B cell (primary cell): ENCODE measurements at places on chromosomes 3 and 15. TPM values are rescaled to one million over a fixed set of nuclear protein-coding genes. Genes with fewer than 3 reads are reported as not detected.
A peak's percentile ranks its signal among the peaks of the same experiment; 100 is the strongest.

DNA sequence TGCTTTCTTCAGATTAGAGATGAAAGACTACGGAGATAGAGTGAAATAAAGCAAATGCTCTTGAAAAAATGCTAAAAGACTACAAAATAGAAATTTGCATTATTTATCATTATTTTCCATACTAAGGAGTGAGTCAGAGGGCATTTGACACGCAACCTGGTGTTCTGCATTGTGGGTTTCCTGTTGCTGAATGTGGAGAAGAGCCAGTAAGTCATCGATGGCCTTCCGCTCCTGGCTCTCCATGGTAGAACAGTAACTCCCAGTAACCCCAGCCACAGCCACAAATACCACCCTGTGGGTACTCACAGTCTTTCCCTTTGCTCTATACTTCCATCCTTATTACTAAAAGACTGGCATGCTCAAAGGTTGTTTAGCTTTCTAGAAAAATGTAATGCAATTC lies 61.5 kb downstream of the CGGBP1 start:
- peaks cover 22% of the 10 kb centered on the region for H3K4me1 ChIP-seq
- DNase-seq, result peak; percentile 12
- no peak overlapping the region for H3K4me3 ChIP-seq
- H3K36me3 ChIP-seq, result no peaks in the 10 kb centered on the region
- peak overlapping the region; percentile 12 for H3K27ac ChIP-seq

GRCh38 chr3:58178528-58179234 lies 32.1 kb downstream of the DNASE1L3 start:
- H3K36me3 ChIP-seq, result no peaks in the 10 kb centered on the region
- peak; percentile 32 for DNase-seq
- no peak overlapping the region for H3K4me3 ChIP-seq
- H3K27ac ChIP-seq, result no peak overlapping the region
- peaks cover 19% of the 10 kb centered on the region for H3K4me1 ChIP-seq

DNA sequence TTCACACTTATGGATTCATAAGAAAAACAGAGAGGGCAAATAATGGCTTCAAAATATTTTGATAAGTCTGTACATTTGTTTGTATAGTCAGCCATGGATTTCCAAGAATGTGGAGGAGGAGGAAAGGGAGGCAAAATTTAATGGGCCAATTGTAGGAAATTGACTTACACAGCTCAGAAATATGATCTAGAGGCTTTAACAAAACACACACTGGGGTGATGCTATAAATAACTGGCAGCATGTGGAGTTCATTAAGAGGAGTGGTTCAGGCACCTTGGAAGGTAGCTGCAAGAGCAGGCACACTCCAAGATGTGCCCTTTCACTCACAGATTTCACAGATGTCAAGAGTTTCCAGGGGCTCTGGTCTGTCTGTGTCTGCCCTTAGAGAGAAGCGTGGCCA lies 193.4 kb upstream of the RASGRP1 start:
- H3K4me1 ChIP-seq, result no peaks in the 10 kb centered on the region
- H3K4me3 ChIP-seq, result no peak overlapping the region
- no peaks in the 10 kb centered on the region for H3K27me3 ChIP-seq
- H3K27ac ChIP-seq, result no peak overlapping the region
- DNase-seq, result no peak

DNA sequence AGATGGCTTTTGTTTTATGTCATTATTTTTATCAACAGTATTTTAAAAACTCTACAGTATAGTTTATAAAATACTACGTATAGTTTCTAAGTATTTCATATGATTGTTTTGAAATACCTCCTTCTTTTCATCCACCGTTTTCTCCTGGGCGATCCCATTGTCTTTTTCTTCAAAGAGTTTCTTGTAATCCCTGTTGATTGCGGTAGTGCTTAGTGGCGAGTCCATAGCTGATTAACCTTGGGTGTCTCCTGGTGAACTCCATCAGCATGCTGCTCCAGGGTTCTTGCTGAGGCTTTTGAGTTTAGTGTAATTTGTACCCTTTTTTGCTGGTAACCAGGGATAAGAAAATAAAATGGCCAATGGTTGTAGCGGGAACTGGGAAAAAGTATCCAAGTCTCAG lies 3.6 kb downstream of the PIAS1 start:
- peaks cover 36% of the 10 kb centered on the region for H3K4me1 ChIP-seq
- H3K36me3 ChIP-seq, result no peaks in the 10 kb centered on the region
- no peak overlapping the region for H3K4me3 ChIP-seq

DNA sequence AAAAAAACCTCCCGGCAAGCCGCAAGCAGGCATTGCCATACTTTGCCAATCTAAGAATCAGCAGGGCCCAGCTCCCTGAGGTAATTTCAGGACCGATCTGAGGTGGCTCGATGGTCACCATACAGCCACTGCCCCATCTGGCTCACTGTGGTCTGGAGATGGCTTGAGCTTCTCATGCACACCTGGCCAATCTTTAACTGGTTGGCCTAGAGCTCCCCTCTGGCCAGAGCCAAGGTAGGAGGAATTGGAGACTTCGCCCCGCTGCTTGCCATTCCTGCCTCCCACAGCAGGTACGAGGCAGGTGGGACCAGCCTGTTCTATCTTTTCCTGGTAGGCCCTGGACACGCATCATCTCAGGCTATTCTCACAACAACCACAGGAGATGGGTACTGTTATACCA lies 10.1 kb downstream of the CYP1A2 start:
- no peak overlapping the region for H3K27ac ChIP-seq
- peaks cover 4% of the 10 kb centered on the region for H3K4me1 ChIP-seq
- H3K36me3 ChIP-seq, result no peaks in the 10 kb centered on the region
- H3K4me3 ChIP-seq, result no peak overlapping the region
- DNase-seq, result no peak
- H3K27me3 ChIP-seq, result no peaks in the 10 kb centered on the region

GRCh38 chr3:131403216-131403895 lies 21.8 kb downstream of the NUDT16 start:
- no peak for DNase-seq
- no peak overlapping the region for H3K4me3 ChIP-seq
- no peak overlapping the region for H3K27ac ChIP-seq
- no peaks in the 10 kb centered on the region for H3K36me3 ChIP-seq
- no peaks in the 10 kb centered on the region for H3K4me1 ChIP-seq
- no peaks in the 10 kb centered on the region for H3K27me3 ChIP-seq

DNA sequence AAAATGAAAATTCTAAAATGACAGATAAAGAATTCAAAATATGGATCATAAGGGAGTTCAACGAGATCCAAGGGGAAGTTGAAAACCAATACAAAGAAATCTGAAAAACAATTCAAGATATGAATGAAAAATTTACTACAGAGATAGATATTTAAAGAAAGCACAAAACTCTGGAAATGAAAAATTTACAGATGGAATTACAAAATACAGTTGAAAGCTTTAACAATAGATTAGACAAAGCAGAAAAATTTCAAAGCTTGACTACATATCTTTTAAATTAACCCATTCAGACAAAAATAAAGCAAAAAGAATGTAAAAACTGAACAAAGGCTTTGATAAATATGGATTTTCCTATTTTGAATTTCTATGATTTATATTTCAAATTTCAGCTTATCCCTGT lies 211.1 kb downstream of the SLC9A9 start:
- no peaks in the 10 kb centered on the region for H3K27me3 ChIP-seq
- peak; percentile 10 for DNase-seq
- H3K27ac ChIP-seq, result no peak overlapping the region
- H3K4me3 ChIP-seq, result no peak overlapping the region
- H3K36me3 ChIP-seq, result no peaks in the 10 kb centered on the region

GRCh38 chr3:159916052-159916451 lies 72.6 kb upstream of the IL12A start:
- no peaks in the 10 kb centered on the region for H3K27me3 ChIP-seq
- peaks cover 4% of the 10 kb centered on the region for H3K4me1 ChIP-seq
- DNase-seq, result no peak
- no peaks in the 10 kb centered on the region for H3K36me3 ChIP-seq
- no peak overlapping the region for H3K27ac ChIP-seq
- H3K4me3 ChIP-seq, result no peak overlapping the region

- H3K36me3 ChIP-seq, result no peaks in the 10 kb centered on the region
- no peaks in the 10 kb centered on the region for H3K4me1 ChIP-seq
- no peak overlapping the region for H3K4me3 ChIP-seq
- no peak overlapping the region for H3K27ac ChIP-seq
These were observed 50.0 kb upstream of the PSMD6 start for GRCh38 chr3:64073158-64073761.

- peaks cover 27% of the 10 kb centered on the region for H3K4me1 ChIP-seq
- peak overlapping the region; percentile 78 for H3K27ac ChIP-seq
- peak overlapping the region; percentile 32 for H3K4me3 ChIP-seq
- no peaks in the 10 kb centered on the region for H3K27me3 ChIP-seq
- DNase-seq, result peak; percentile 83
- H3K36me3 ChIP-seq, result no peaks in the 10 kb centered on the region
These were observed 610 bp upstream of the SATB1 start for GRCh38 chr3:18425641-18426257.

- no peak for DNase-seq
- H3K27me3 ChIP-seq, result no peaks in the 10 kb centered on the region
- no peak overlapping the region for H3K4me3 ChIP-seq
- no peaks in the 10 kb centered on the region for H3K36me3 ChIP-seq
- no peak overlapping the region for H3K27ac ChIP-seq
These were observed 214.6 kb downstream of the KCNAB1 start for GRCh38 chr3:156334841-156335545.

DNA sequence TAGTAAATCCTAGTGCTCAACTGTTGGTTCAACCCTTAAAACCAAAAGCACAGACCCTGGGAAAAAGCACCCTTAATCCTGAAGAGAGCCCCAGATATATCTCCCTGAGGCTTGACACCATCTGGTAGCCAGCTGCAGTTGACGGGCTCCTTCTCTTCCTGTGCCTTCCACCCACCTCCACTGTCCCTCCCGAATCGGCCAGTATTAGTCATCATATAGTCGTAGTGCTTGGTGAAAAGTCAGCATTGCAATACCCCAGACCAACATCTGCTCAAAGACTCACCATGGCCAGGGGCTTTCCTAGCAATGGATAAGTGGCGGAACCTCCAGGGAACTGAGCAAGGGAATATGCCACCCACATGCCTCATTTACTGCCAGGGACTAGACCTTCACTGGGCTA lies 125.6 kb upstream of the CRBN start:
- no peak overlapping the region for H3K4me3 ChIP-seq
- no peaks in the 10 kb centered on the region for H3K36me3 ChIP-seq
- H3K27me3 ChIP-seq, result no peaks in the 10 kb centered on the region
- no peaks in the 10 kb centered on the region for H3K4me1 ChIP-seq
- DNase-seq, result no peak

DNA sequence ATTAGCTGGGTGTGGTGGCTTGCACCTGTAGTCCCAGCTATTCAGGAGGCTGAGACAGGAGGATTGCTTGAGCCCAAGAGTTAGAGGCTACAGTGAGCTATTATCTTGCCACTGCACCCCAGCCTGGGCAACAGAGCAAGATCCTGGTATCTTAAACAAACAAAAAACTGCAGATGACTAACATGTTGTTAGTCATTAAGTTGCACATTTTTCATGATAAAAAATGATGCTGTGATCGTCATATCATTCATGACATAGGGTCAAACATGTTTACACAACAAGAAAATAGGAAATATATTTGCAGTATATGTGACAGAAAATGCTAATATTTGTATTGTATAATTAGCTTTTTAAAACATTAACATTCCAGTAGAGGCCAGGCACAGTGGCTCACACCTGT lies 20.2 kb upstream of the DAPK2 start:
- peaks cover 3% of the 10 kb centered on the region for H3K36me3 ChIP-seq
- no peaks in the 10 kb centered on the region for H3K27me3 ChIP-seq
- H3K4me1 ChIP-seq, result peaks cover 24% of the 10 kb centered on the region
- no peak for DNase-seq

Gene WDR5B
- 11.6 and 12.3 TPM in 2 replicates for total RNA-seq

Gene FAIM
- 13.8 and 16.3 TPM in 2 replicates for total RNA-seq

Gene ZBBX
- not detected in 2 replicates for total RNA-seq

Gene MCTP2
- 64.8 and 68.5 TPM in 2 replicates for total RNA-seq

Gene SST
- not detected in 2 replicates for total RNA-seq

Gene SLC28A2
- total RNA-seq, result not detected in 2 replicates
